NCI-H1417 treated with DMSO at 0.1 percent for 48 hours (cell line): ENCODE measurements at places on chromosomes 13 and 19.

- no peak for DNase-seq
Observed at GRCh38 chr19:3499738-3500428, 591 bp downstream of the DOHH start.

DNA sequence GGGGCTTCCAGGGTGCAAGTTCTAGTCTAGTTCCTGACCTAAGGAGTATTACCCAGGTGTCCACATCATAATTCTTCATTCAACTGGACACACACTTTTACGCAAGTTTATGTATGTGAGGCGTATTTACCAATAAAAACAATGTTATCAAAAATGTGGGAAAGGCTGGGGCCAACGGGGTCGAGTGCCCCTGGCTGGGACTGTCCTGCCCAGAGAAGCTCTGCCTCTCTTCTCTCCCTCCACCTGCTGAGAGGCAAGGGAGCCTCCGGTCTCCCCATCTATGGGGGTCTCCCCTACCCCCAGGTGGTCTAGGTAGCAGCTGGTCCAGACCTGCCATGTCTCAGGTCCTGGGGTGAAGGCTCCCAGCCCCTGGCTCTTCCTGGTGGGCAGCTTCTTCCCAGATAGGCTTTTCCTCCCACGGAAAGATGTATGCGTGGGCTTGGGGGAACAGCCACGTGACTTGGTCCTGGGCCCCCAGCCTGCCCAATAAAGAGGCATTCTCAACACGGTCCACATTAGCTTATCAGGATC is 132.4 kb downstream of the USP12 start:
- no peak for DNase-seq

GRCh38 chr19:53849237-53849676 is 18.4 kb upstream of the MYADM start:
- DNase-seq, result no peak

GRCh38 chr19:8403820-8404109 is 9.3 kb upstream of the MARCHF2 start:
- no peak for DNase-seq

DNA sequence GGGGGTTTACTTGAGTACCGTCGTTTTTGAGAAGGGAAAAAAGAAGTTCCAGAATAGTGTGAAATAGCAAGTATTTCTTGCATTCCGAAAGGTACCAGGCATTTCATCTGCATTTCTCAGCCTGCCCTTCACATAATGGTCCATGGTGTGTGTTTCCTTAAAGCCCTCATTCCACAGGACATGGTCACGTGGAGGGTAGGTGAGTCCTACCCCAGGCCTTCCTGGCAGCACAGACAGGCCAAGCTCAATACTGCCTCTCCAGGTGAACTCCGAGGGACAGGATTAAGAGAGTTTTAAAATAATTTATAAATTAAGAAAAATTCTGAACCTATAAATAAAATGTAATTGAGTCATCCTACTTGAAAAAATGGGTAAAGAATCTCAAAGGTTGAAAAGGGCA is 64.7 kb downstream of the TNFRSF19 start:
- DNase-seq, result no peak
